ENCODE measurements at places on chromosomes 6 and 20.
A peak's percentile ranks its signal among the peaks of the same experiment; 100 is the strongest.

DNA sequence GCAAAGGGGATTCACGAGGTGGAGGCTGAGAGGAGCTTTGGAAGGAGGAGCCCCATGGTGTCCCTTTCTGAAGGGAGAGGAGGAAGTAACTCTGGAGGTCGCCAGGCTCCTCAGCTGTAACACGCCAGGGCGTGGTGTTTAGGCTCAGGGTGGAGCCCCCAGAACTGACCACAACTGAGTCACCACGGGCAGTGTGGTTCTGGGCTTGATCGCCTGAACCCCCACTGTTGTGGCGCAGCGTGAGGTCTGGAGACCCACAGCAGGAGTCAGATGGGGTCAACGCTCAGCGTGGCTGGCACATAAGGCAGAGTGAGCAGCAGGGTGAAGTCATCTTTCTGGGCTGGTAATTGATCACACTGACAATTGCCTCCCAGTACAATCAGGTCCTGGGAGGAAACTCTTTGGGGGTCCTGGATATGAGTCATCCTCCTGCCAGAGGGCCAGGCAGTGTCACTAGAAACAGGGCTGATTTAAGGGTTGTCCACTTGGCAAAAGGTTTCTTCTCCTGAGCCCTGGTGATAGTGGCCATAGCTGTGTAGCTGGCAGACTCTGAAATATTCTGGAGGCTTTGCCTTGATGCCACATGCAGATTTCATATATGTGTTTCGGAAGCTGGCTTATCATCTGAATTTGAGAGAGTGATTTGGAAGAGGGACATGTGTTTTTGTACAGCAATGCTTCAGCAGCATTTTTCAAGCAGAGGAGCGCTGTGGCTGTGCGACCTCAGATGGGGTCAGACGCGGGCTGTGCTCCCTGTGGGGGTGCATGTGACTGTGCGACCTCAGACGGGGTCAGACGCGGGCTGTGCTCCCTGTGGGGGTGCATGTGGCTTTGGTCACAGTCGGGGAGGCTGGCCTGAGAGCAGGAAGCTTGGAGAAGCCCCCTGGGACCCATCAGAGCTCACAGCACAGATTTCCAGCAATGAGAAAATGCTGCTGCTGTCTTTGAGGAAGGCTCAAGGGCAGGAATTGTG, 50.0 kb downstream of the SYNJ2 start:
- peak; percentile 95 for DNase-seq

DNA sequence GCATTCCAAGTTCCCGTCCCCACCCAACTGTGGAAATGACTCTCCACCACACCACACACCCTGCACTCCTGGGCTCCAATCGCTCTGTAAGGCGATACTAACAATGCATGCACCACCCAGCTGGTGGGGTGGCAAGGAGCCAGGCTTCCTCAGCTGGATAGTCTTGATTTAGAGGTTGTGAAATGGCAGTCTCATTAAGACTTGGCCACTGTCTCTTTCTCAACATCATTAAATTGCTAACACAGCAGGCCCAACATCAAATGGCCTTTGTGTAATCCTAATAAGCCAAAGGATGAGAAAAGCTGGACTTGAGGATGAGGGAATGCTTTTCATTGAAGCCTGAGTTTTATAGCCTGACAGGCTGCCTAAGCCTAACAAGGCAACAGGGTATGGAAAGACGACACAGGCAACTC, 223.7 kb downstream of the GMDS start:
- DNase-seq = peak; percentile 28

GRCh38 chr6:4970739-4971395, 33.0 kb downstream of the RPP40 start:
- no peak for DNase-seq

- no peak for DNase-seq
Observed at GRCh38 chr20:62792940-62793756, 3.1 kb upstream of the MRGBP start.

DNA sequence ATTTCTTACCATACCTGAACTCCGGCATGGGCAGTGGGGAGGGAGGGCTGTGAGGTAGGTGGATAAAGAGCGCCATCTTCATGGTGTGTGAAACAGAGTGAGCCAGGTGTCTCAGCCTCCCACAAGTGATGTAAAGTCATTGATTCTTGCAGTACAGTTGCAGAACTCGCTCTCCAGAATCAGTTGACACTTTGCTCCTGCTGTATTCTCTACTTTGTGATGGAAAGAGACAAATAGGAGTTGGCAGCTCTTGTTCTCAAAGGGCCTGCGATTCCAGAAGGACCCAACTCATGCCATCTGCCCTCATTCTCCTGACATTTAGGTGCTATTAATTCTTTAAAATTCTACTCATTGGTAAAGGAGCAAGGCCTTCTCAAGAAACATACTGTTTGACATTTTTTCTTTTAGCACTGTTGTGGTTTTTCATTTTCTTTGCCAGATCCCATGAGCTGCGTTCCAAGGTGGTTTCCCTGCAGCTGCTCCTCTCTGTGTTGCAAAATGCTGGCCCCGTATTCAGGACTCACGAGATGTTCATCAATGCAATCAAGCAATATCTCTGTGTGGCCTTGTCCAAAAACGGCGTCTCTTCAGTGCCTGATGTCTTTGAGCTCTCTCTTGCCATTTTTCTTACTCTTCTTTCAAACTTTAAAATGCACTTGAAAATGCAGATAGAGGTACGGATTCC, 49.3 kb downstream of the ARFGEF2 start:
- no peak for DNase-seq

DNA sequence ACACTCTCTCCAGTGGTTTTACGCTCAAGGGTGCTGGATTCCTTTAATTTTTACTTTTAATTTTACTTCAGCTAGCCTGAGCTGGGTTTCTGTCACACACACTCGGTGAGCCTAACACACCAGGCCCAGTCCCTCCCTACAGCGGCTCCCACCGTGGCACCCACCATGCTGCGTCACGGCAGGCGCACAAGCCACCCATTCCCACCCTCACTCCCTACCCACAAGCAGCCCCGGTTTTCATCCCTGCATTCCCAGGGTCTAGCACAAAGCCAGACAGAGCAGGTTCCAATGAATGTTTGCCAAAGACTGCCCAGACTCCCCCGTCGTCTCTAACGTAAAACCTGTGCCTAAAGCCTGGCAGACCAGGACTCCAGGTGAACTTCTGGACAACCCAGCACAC, 50.3 kb downstream of the MYH7B start:
- no peak for DNase-seq

GRCh38 chr6:30485236-30485635, 4.1 kb upstream of the HLA-E start:
- DNase-seq = no peak

GRCh38 chr20:2146080-2146867, 44.6 kb downstream of the STK35 start:
- no peak for DNase-seq

DNA sequence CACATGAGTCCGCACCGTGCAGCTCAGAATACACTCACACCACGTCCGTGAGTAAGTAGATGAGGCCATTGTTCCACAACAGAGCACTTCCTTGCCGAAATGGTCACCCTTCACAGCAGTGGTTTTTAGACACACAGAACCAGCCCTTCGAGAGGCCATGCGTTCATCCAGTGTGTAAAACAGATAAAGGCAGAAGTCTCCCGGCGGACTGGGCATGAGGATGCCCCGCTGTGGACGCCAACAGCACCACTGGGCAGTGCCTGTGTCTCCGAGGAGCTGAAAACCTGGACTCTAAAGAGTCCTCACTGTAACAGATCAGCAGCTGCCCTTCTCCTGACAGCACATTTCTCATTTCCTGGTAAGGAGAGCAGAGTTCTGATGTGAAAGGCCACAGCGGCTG, 75.2 kb downstream of the WDR27 start:
- no peak for DNase-seq

DNA sequence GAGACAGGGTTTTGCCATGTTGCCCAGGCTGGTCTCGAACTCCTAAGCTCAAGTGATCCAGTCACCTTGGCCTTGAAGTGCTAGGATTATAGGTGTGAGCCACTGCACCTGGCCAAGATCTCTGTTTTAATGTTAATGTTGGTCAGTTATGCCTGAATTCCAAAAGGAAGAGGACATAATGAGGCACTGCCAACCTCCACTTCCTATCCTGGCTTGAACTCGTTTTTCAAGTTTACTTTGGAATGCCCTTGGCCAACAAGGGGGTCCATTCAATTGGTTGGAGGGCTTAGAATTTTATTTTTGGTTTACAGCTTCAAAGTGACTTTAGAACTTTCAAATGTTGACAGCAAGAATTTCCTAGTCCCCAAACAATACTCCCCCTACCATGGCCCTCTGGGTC, 29.8 kb downstream of the DNAAF9 start:
- DNase-seq = no peak

DNA sequence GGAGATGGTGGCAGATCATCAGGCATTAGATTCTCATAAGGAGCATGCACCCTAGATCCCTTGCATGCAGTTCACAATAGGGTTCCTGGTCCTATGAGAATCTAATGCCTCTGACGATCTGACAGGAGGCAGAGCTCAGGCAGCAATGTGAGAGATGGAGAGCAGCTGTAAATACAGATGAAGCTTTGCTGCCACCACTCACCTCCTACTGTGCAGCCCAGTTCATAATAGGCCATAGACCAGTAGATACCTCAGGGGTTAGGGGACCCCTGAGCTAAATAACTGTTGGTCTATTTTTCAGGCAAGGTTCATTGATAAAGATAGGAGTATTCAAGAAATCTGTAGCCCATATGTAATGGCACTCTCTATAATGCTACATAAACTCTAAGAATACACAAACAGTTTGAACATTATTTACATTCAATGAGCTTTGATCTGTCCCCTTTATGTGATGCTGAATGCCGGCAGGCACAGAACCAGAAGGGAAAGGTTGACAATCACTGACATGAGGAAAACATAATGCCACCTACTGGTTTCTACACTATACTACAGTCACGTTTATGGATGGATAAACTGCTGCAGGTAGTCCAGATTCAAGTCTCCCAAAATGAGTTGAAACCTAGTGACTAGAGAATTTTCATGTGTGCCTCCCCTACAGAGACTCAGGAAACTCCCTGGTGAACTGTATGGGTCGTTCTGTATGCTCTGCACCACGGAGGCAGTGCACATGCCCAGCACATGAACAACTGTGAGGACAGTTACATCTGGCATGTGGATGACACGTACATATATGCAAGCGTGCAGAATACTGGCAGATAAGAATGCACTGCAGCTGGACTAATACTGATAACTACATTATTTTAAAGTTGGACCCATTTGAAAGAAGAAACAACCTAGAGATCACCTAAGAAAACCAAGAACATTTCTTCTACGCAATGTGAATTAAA, 72.0 kb downstream of the DST start:
- peak; percentile 25 for DNase-seq

GRCh38 chr6:10453596-10453995, 38.7 kb upstream of the TFAP2A start:
- no peak for DNase-seq

GRCh38 chr6:80638213-80639055, 532.0 kb downstream of the BCKDHB start:
- DNase-seq = peak; percentile 74

- DNase-seq = no peak
Observed at GRCh38 chr6:29899281-29899680, 43.1 kb upstream of the HLA-A start.

- DNase-seq = no peak
Observed at GRCh38 chr6:105936972-105937371, 149.2 kb upstream of the PRDM1 start.

DNA sequence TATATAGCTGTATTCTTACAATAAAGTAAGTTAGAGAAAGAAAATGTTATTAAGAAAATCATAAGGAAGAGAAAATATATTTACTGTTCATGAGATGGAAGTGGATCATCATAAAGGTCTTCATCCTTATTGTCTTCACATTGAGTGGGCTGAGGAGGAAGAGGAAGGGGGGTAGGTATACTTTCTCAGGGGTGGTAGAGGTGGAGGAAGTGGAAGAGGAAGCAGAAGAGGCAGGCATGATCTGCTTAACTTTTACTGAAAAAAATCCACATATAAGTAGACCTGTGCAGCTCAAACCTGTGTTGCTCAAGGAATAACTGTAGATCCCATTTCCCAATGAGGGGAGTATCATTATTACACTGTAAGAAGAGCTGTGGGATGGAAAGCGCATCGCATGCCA, 714.2 kb downstream of the KIF16B start:
- no peak for DNase-seq

GRCh38 chr20:23614163-23614562, 8.4 kb upstream of the CST9 start:
- DNase-seq = no peak

- no peak for DNase-seq
Observed at GRCh38 chr20:47559141-47559540, 57.5 kb downstream of the NCOA3 start.

GRCh38 chr20:24741493-24742072, 207.5 kb upstream of the CST7 start:
- DNase-seq = no peak

DNA sequence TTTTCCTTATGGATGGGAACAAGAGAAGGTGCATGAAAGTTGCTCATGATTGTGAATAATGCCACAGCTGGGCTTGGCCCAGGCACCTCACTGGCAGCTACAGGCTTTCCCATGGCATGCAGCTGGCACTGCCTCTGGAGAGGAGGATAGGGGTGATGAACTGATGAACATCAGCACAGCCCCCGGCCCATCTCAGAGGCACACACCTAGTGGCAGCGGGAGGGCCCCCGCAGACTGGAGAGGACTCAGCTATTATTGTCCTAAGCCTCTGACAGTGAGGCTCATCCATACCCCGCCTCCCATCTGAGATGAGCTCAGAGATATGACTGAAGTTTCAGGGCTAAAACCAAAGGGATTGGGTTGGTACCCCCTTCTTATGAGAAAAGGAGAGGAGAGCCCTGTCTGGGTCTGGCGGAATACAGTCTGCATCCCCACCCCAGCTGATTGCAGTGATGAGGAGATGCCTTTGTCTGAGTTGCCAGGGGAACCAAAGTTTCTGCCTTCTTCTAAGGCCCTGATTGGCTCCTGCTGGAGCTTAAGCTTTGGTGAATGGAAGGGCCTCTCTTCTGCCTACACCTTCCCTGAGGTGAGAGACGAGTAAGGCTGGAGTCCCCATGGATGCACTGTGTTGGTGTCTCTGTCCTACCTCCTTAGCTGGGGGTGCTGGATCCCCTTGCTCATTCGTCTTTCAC, 27.6 kb upstream of the EPB41L1 start:
- no peak for DNase-seq

- no peak for DNase-seq
Observed at GRCh38 chr6:122894791-122895190, 101.2 kb upstream of the CLVS2 start.

- DNase-seq = no peak
Observed at GRCh38 chr6:98094696-98095095, 739.7 kb upstream of the POU3F2 start.

- no peak for DNase-seq
Observed at GRCh38 chr6:3339811-3340210, 81.1 kb downstream of the PSMG4 start.

DNA sequence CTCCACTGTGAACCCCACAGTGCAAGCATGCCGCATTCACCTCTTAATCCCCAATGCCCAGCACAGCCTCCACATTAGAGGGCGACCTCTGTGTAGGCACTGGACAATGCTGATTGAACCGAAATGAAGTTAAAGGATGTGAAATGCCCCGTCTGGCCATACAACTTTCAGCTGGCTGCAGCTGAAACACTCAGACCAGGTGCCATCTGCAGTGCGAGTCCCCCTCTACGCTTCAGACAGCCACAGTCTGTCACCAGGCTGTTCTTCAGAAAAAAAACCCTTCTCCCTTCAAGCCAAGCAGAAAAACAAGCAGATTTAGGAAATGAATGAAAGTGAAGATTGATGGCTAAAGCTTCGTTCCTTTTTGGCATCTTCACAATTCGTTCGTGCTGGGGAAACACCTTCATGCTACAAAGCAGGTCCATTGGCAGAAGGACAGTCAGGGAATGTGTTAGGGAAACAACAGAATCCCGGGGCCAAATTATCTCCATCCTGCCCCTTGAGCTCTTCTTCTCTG, 44.7 kb downstream of the TNFAIP3 start:
- no peak for DNase-seq

GRCh38 chr20:63433351-63433750, 39.1 kb downstream of the KCNQ2 start:
- DNase-seq = no peak

Measured in kidney glomerular epithelial cell (primary cell).